ENCODE measurements at places on chromosomes 3 and 15.
A peak's percentile ranks its signal among the peaks of the same experiment; 100 is the strongest.

DNA sequence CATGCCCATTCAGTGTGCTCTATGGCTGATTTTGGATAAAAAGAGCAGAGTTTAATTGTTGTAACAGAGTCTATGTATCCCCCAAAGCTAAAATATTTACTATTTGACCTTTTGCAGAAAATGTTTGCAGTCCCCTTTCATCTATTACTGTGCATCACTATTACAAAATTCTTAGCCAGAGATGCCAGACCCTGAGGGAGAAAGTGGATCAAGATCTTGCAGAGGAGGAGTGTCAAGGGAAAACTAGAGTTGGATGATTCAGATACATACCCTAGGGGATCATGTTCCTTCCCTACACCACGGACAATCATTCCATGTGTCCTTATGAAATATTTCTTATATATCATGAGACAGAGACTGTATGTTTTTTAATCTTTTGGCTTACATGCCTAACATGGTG, 68.6 kb upstream of the TPRG1 start:
- DNase-seq, result no peak

- no peak for DNase-seq
Measured at GRCh38 chr3:145869958-145870357, 291.0 kb downstream of the PLOD2 start.

GRCh38 chr3:37832480-37832879, 29.2 kb upstream of the CTDSPL start:
- DNase-seq, result no peak

- no peak for DNase-seq
Measured at GRCh38 chr3:55935241-55935640, 448.1 kb upstream of the WNT5A start.

- no peak for DNase-seq
Measured at GRCh38 chr3:184145751-184146270, 9.4 kb upstream of the DVL3 start.

DNA sequence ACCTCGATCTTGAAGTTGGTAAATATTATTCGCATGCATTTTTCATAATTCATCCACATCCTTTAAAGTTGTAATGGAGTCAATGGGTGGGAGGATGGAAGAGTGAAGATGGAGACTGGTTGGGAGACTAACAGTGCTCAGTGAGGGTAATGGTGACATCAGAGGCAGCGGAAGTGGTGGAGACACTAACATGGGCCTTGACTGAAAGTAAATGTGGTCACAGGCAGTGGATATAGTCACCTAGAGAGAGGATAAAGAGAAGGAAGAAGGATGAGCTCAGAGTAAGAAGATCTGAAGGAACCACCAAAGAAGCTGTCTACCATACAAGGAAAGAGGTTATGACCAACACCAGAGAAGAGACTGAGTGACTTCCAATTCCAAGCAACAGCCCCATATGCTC, 281.6 kb upstream of the STT3B start:
- DNase-seq, result no peak

GRCh38 chr3:72515941-72516340, 332.3 kb downstream of the SHQ1 start:
- DNase-seq, result no peak

GRCh38 chr3:159732172-159733111, 256.2 kb upstream of the IL12A start:
- no peak for DNase-seq

GRCh38 chr15:60590935-60591495, 112.1 kb upstream of the ICE2 start:
- DNase-seq, result peak; percentile 66

DNA sequence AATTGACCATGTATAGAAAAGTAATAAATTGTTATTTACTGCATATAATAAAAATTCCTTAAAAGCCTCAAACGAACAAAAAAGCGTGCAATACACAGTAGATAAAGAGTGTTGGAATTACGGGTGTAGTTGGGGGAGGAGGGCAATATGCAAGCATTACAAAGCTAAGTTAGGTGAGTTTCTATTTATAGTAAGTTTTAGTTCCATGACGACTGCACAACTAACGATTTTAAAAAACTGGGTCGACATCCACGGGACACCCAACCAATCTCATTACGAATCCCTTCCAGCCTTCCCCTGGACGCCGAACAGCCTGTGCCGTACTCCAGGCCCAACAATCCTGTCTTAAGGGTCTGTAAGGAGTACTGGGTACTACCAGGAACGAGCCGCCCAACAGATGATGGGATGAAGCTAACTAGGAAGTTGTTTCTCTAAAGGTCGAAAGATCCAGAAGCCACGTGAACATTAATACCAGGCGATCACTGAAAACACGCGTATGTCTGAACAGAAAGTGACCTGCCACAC, 677 bp downstream of the POLQ start:
- no peak for DNase-seq

- no peak for DNase-seq
Measured at GRCh38 chr3:71350998-71351397, 232.5 kb downstream of the FOXP1 start.

DNA sequence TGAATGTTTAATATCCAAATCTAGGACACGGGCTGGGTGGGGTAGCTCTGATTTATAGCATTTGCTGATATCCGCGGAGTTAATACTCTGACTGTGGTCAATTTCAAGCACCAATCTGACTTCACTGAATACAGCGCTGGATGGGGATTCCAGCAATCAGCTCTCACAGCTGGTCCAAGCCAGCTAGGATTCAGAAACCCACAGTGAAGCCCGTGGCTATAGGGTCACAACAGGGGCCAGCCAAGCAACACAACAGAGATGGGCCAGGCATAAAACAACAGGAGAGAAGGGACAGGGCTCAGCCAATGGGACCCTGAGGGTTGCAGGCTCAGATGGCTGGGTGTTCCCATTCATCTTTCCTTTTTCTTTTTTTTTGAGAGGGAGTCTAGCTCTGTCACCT, 5.4 kb upstream of the LMAN1L start:
- no peak for DNase-seq

DNA sequence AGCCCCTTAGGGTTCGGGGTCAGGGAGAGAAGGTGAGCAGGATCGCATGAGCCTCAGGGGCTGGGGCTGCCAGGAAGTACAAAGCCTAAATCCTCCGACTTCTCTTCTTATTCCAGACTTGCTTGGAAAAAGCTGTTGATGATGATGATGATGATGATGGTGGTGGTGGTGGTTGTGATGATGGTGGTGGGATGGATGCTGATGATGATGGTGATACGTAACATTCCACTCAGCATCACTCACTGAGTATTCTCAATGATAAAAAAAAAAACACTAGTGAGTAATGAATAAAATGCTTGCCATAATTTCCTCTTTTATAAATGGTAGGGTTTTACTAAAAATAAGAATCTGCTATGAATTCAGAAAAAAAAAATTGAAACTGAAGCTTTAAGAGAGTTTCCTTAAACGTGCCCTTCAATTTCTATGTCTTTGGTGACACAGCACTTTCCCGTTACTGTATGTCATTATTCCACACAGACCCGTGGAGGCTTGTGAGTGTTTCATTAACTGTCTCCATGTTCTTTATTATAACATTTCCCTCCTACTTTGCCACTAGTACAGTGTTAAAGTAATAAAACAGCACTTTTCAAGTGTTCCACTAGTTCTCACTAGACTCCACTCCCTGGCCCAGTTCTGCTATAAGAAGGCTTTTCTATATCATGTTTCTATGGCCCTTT, 5.4 kb upstream of the ACAN start:
- DNase-seq, result no peak

GRCh38 chr3:107206141-107206540, 171.1 kb upstream of the CCDC54 start:
- no peak for DNase-seq

GRCh38 chr3:150761831-150762661, 923 bp downstream of the SIAH2 start:
- DNase-seq, result peak; percentile 43

GRCh38 chr3:44334326-44334725, 4.2 kb upstream of the TCAIM start:
- no peak for DNase-seq

GRCh38 chr3:179526989-179527391, 35.7 kb upstream of the ACTL6A start:
- DNase-seq, result no peak

- DNase-seq, result no peak
Measured at GRCh38 chr15:72800833-72801481, 17.4 kb upstream of the ADPGK start.

GRCh38 chr3:13415236-13415986, 4.7 kb downstream of the NUP210 start:
- peak; percentile 3 for DNase-seq

DNA sequence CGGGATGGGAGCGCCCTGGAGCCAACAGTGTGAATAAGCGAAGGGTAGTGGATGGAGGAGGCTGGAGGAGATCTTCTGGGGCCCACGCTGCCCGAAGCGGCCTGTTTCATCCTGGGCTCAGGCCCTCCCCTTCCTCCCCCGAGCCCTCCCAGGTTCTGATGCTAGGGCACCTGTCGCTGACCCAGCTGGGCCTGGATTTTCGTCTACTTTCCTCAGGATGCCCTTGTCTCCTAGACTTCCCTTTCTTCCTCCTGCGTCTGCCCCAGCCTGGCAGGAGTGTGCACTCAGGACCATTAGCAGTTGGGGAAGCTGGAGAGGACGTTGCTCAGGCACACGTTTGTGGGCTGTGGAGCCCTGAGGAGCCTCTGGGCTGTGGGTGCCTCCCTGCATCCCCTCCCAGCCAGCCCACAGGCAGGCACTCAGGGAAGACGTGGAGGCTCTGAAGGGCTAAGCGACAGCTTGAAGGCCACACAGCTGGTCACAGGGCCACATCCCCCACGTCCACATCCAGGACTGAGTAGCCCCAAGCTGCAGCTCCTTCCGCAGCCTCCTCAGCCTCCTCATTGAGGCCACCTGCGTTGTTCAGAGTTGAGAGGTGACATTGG, 23.9 kb upstream of the PIGZ start:
- no peak for DNase-seq
